ENCODE measurements at places on chromosomes 7 and 10.

DNA sequence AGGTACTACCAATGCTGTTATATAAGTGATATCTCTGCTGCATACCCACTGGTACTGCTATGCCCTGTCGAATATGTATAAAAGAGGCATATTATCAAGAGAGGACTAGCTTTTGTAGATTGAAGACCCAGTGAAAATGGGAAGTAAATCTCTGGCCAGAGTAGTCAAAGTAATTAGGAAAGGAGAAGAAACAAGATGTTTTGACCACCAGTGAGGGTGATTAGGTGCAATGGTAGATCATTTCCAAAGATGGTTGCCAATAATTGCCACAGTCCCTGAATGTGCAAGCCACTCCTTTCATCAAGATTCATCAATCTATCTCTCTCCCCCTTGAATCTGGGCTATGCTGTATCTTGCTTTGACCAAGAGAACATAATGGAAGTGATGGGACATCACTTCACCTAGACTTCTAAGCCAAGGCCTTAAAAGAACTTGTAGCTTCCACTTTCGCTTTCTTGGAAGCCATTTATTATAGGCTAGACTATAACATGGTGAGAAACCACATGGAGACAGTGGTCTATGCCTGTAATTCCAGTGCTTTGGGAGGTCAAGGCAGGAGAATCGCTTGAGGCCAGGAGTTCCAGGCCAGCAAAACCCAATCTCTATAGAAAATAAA, 52.6 kb upstream of the ST8SIA6 start:
- DNase-seq = no peak

- DNase-seq = no peak
Observed at GRCh38 chr7:49631071-49631815, 142.2 kb upstream of the VWC2 start.

DNA sequence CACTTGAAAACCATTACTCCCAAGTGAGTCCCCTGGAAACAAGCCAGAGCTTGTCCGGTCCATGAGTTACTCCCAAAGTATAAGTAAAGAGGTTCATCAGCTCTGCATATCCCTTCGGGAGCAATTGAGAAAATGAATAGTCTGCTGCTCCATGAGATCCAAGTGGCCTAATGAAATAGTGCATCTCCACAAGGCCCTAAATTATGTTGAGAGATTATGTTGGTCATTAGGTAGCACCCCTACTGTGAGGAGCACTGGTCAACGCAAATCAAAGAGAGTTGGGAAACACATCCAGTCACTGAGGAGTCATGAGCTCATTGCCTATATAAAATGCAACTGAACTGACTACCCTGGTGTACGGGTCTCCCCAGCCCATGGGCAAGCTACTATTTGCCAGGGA, 205.5 kb upstream of the AOAH start:
- no peak for DNase-seq

DNA sequence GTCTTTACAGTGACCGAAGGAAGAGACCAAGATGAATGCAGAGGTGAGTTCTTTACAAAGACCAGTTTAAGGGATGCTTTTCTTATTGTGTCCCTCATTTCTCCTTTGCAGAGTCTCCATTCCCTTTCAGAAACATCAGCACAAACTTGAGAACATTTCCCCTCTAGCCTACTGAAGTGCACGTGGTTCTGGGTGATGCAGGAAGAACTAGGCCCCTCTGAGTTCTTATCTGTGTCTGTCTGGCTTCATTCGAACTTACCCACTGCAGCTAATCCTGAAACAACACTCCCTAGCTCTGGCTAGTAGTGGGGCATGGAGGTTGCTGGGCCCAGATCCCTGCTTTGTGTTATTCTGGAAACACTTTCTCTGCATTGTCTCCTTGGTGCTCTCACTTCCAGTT, 12.6 kb downstream of the BLVRA start:
- DNase-seq = no peak

DNA sequence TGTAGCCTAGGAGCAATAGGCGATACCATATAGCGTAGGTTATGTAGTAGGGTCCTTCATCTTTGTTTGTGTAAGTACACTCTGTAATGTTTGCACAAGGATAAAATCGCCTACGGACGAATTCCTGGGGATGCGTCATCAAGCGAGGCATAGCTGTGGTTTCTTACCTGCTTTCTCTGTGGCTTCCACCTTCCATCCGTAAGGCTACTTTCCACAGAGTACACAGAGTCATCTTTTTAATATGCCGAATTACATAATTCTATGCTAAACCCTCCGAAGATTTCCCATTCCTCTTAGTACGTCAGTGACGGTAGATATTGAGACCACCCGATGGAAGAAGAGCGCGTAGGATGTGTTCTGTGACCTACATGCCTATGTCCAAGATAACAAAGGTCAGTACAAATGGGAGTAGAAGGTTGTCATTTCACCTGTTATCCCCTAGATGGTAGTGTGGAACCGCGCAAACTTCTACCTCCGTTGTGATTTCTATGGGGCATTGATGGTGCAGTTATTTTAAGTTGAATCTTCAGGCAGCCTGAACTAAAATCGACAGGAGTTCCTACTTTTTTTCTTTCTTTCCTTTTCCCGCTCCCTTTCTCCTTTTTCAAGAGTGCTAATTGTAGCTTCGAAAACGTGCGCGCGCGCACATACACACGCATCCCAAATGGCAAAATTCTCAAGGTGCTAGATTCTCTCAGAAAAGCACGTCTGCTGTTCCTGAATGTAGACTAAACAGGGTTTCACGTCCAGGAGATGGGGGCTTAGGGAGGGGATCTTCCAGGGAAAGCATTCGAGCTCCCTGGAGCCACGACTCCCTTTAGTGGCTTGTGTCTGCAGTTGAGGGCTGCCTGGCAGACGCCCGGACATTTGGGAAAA, 111.7 kb upstream of the MBL2 start:
- DNase-seq = no peak

- DNase-seq = no peak
Observed at GRCh38 chr10:14608381-14609001, 166.2 kb downstream of the FAM107B start.

DNA sequence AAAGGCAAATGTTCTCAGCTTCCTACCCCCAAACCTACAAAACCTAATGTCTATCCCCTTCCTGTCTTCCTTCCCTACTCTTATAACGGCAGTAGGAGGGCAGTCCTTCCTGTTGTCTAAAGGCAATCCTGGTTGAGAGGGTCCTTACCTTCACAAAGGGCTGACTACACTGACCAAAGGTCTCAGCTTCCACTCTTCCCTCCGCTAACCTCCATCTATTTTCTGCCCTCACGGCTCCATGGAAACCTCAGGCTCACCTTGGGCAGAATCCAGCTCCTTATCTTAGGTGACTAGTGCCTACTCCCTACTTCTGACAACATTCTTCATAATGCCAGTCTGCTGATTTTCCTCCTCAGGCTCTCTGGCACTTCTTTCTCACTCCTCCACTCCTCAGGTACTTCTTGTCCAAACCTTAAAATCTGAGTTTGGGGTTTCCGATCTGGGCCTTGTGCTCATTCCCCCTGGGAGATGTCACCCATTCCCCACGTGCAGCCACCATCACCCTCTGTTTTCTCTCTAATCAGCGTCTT, 542 bp downstream of the FBXL13 start:
- no peak for DNase-seq

DNA sequence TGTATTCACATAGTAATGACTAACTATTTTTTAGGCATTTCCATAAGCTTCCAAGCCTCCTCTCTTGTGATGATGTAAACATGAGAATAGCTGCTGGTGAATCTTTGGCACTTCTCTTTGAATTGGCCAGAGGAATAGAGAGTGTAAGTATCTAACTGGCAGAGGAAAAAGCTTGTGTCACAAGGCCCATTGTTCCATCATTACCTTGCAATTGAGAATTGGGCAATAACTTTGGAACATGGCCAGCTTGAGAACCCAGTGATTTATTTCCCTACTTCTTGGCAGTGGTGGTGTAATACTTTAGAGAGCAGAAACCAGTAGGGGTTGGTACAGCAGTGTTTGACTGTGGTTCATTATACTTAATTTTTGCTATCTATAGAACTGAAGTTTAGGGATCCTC, 12.0 kb downstream of the IFRD1 start:
- no peak for DNase-seq

- no peak for DNase-seq
Observed at GRCh38 chr7:148264933-148265557, 325.5 kb upstream of the C7orf33 start.
